T47D (cell line): ENCODE measurements at places on chromosomes 2 and 18.
A peak's percentile ranks its signal among the peaks of the same experiment; 100 is the strongest.

DNA sequence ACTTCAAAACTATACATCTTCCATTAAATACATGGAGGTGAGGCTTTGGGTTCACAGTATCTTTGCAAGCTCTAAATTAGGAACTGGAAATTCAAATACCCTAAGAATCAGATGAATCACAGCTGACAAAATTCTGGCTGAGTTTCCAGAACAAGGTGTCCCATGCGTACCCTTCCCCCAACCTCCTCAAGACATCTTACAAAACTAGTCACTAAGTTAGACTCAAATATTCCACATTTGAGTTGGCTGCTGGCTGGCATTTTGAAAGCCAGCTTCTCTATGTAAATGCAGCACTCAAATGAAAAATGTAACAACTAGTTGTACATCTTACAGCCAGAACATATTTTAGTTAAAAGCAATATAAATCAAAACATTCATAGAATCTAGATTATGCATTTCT, 131.0 kb upstream of the ARL5A start:
- DNase-seq: no peak

DNA sequence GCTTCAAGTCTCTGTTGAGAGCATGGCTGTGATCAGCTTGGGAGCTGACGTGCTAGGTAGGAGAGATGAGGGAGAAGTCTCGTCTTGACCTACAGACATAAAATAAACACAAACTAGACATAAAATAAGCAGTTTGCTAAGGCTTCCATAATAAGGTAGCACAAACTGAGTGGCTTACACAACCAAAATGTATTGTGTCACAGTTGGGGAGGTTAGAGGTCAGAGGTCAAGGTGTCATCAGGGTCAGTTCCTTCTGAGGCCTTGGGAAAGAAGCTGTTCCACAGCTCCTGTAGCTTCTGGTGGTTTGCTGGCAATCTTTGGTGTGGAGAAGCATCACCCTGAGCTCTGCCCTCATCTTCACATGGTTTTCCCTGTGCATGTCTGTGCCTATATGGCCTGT, 20.2 kb downstream of the DAW1 start:
- no peak for DNase-seq

GRCh38 chr2:9422321-9423099, 818 bp downstream of the ITGB1BP1 start:
- DNase-seq: peak; percentile 31

DNA sequence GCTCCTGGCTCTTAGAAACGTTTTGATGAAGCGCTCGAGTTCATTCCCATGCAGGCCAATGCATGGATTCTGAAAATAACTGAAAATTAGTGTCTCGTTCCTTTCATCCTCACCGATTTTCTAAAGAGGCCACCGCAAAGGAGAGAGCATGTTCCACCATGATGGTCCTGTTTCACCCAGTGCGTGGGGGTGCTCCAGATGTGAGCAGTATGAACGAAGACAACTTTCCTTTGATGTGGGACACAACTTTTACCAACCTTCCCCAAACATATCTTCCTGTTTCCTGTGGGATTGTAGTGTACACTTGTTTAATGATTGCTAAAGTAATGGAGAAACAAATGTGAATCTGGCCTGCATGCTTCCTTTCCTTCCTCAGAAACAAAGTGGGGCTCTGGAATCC, 114.5 kb downstream of the PRPF40A start:
- no peak for DNase-seq

- DNase-seq: peak; percentile 45
Measured at GRCh38 chr2:124025171-124025580, at the start of gene CNTNAP5. Gene CNTNAP5, plus strand, starts transcription at chr2:124025287. Its CDS starts 364 bp downstream, at chr2:124025651.

- peak; percentile 16 for DNase-seq
Measured at GRCh38 chr2:180980943-180981911, 822 bp downstream of the UBE2E3 start.
